ENCODE measurements at places on chromosomes 3 and 15. TPM values are rescaled to one million over a fixed set of nuclear protein-coding genes. Genes with fewer than 3 reads are reported as not detected.

GRCh38 chr3:27680517-27681246 lies 41.4 kb downstream of the EOMES start:
- DNase-seq = no peak

DNA sequence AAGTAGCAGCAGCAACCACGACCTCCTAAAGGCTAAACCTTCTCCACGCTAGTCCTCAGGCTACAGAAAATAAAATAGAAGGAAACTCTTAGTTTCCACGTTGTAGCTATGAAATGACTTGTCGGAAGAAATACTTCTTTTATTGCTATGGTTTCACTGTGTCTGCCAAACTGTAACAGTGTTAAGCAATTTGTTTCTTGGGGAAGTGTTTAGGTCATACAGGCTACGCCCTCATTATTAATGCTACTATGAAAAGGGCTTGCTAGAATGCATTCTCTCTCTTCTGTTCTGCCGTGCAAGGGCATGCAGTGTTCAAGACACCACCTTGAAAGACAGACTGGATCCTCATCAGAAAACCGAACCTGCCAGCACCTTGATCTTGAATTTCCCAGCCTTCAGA lies 462.7 kb downstream of the PLOD2 start:
- DNase-seq = no peak

GRCh38 chr3:28544236-28544635 lies 195.6 kb upstream of the AZI2 start:
- DNase-seq = no peak

DNA sequence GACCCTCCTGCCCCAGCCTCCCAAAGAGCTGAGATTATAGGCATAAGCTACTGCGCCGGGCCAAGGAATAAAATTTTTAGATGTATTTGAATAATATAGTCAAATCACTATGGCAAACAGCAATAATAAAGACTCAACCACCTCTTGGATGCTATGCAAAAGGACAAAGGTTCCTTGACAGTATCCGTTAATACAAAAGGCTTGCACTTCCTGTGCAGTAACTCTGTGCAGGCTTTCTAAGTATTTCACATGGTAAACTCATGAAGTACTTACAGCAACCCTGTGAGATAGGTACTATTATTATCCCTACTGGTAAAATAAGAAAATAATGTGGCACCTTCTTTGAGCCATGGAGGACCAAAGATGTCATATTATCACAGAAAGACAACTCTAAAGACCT lies 86.8 kb downstream of the SHQ1 start:
- no peak for DNase-seq

DNA sequence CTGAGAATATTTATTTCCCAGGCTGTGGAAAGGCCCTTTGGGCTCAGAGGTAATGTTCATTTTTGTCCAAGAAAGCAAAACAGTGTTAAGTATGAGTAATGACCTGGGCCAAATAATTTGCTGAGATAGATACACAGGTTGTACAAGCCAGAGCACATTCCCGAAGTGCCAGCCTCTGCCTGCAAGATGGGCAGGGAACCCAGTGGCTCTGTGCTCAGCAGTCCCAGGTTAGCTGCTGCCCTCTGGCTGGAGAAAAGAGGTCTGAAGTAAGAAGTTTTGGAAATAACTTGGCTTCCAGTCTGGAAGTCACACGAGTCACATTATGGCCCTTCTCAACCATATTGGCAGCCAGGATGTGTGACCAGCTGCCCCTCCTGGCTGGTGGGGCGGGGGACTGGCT lies 20.2 kb downstream of the MYZAP start:
- DNase-seq = no peak

DNA sequence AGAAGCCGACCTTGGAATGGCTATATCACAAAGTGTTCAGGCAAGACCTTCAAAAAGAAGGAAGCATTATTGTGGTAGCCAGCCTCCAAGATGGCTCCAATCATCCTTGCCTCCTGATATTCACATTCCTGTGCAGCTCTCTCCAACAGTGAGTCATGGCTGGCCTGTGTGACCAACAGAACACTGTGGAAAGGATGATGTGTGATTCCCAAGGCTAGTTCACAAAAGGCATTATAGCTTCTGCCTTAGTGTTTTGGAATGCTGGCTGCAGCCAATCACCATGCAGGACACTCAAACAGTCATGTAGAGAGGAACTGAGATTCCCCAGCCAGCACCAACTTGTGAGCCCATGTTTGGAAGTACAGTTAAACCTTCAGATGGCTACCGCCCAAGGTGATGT lies 102.6 kb downstream of the EFL1 start:
- peak; percentile 81 for DNase-seq

DNA sequence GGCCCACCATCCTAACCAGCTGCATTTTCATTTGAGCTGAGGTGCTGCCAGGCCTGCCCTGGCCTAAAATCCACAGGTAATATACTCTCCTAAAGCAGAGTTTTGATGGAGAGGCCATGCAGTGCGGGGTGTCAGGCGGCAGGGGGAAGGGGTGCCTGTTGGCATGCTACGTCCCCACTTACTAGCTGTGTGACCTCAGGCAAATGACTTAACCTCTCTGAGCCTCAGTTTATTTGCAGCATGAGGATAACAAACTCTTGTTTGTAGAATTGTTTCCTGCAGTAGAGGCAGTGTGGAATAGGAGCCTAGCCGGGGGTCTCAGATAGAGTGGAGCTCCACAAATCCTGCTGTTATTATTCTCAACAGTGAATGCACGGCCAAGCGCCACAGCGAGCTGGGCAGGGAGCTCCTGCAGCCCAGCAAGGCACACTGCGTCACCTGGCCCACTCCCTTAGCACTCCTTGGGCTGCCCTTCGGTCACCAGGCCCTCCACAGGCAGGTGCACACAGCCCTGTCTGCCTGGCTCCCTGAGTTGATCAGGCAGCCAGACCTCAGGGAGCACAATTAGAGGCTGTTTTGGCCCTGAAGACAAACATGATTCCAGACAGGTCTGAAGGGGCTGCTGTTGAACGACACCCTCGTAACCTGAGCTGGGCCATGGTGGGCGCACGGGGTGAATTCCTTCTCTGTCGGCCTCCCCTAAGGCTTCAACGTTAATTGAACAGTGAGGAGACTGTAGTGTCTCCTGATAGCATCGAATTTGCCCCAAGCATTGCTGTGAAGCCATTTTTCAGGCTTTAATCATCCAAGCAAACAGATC lies 248.8 kb upstream of the LYSMD4 start:
- DNase-seq = no peak

- DNase-seq = no peak
Observed at GRCh38 chr3:59940718-59941117, 890.9 kb upstream of the CFAP20DC start.

GRCh38 chr15:87710406-87710805 lies 546.1 kb downstream of the NTRK3 start:
- no peak for DNase-seq

DNA sequence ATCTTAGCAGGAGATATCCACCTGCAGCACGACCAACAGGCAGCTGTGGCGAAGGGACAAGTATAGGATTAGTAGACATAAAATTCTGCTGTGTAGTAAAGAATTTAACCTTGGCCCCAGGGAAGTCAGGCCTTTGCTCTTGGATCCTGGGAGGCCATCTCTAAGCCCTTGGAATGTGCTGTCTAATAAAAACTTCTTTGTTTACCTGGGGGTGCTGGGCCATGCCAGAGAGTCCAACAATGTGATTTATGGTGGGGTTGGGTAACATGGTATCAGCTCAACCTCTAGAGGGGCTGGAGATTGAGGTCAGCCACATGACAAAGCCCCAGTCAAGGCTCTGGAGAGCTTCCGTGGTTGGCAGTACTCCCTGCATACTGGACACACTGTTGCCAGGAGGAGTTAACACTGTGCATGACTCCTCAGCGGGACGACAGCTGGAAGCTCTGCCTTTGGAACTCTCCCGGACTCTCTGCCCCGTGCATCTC lies 52.4 kb downstream of the HEG1 start:
- DNase-seq = no peak

DNA sequence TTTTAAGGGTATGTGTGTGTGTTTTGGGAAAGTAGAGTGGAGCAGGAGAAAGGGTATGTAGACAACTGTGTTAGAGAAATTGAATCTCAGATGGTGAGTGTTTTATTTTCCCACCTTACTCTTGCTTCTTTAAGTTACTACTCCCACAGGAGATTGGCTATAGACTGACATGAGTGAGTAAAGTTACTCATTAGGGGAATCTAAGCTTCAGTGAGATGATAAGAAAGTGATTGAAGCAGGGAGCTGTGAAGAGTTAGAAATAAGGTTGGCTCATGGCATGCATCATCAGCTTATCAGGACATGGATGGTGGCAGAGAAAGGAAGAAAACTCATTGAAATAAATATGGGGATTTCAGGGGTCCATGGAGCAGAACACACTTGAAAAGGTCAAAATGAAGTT lies 88.9 kb downstream of the MBNL1 start:
- DNase-seq = no peak

- DNase-seq = peak; percentile 90
Observed at GRCh38 chr3:106728315-106729098, 648.7 kb upstream of the CCDC54 start.

- no peak for DNase-seq
Observed at GRCh38 chr3:58021072-58021959, 13.1 kb downstream of the FLNB start.

GRCh38 chr15:38164507-38164906 lies 88.1 kb upstream of the SPRED1 start:
- DNase-seq = no peak

DNA sequence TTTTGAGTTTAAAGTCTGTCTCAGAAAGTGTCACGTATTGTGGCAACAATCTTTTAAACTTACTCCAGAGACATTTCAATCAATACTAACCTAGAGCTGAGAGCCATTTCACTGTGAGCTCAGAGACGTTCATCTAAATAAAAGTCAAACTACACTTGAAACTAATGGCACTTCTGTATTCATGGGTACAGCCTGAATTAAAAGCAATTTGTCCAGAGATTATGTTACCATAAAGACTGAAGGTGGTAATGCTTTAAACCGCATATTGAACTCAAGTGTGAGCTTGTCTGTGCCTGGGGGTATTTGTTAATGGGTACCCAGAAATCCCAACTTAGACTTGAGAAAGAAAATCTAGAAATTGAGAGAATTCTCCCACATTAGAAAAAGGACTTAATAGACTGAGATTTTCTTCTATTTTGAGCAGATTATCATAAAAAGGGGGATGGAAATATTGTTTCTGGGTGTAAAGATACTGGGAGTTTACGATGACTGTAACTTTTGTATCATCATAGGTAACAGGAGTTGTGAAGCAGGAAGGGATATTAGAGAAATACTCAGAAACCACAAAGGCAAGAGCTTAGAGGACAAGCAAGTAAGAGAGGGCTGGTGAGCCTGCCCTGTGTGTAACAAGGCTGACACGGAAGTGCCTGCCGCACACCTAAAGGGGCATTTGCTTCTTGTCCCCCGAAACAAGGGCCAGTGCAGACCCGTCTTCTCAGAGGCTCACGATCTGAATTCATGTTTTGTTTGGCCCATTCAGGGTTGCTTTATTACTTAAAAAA lies 36.9 kb downstream of the LRIG1 start:
- no peak for DNase-seq

DNA sequence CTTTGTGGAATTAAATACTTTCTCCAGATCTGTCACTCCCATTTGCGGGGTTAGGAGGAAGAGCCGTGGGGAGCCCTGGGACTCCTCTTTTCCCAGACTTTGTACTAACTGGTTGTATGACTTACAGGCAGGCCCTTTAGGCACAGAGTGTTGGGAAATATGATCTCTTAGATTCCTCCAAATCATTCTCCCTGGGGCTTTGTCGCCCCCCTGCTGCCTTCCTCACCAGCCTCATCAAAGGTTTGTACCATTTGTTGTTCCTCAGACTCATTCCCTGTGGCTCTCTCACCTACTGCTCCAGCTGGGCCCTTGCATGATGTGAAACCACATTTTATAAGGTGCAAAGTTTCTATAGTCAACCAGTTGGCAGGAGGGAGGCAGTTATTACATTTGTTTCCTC lies 56.4 kb downstream of the CRYGS start:
- DNase-seq = no peak

The MEGF11 gene
- not detected for total RNA-seq

The ANO10 gene
- 34.4 TPM for total RNA-seq

The MUC20 gene
- total RNA-seq = not detected

The C3orf49 gene
- total RNA-seq = not detected

The B3GALNT1 gene
- 41.2 TPM for total RNA-seq

The A4GNT gene
- total RNA-seq = not detected

The TIGIT gene
- not detected for total RNA-seq

The SLC24A5 gene
- not detected for total RNA-seq

The SHISA5 gene
- total RNA-seq = 132 TPM

The CASR gene
- not detected for total RNA-seq

The UNC13C gene
- not detected for total RNA-seq

The SLC51B gene
- total RNA-seq = not detected

The CA12 gene
- 2.0 TPM for total RNA-seq

The GOLGA8A gene
- total RNA-seq = 12.5 TPM
